ENCODE measurements at places on chromosomes 4 and X. TPM values are rescaled to one million over a fixed set of nuclear protein-coding genes. Genes with fewer than 3 reads are reported as not detected.

The ADGRA3 gene
- 13.7 TPM for polyA plus RNA-seq

The UCP1 gene
- polyA plus RNA-seq, result not detected

The NUP62CL gene
- 3.2 TPM for polyA plus RNA-seq

The EFHC2 gene
- 0.03 TPM for polyA plus RNA-seq

The SOX3 gene
- polyA plus RNA-seq, result not detected

The SGMS2 gene
- 0.86 TPM for polyA plus RNA-seq

The CNOT6L gene
- polyA plus RNA-seq, result 2.3 TPM

The ADH4 gene
- not detected for polyA plus RNA-seq

The SLC25A53 gene
- polyA plus RNA-seq, result 5.9 TPM

The GUCY1A1 gene
- 0.03 TPM for polyA plus RNA-seq

The AFAP1 gene
- 67.9 TPM for polyA plus RNA-seq

The AKAP4 gene
- not detected for polyA plus RNA-seq

The SPINK2 gene
- polyA plus RNA-seq, result not detected

The PCDH10 gene
- polyA plus RNA-seq, result 0.05 TPM

The ARHGAP6 gene
- polyA plus RNA-seq, result 0.16 TPM

The SLC49A3 gene
- 0.05 TPM for polyA plus RNA-seq

GRCh38 chr4:52052475-52052780, 1.3 kb downstream of the SPATA18 start:
- H3K27me3 ChIP-seq, result no peaks in the 10 kb centered on the region
- DNase-seq, result no peak
- no peak overlapping the region for H3K4me3 ChIP-seq
- no peaks in the 10 kb centered on the region for H3K4me1 ChIP-seq

- H3K4me3 ChIP-seq, result no peak overlapping the region
- no peaks in the 10 kb centered on the region for H3K36me3 ChIP-seq
- no peak for DNase-seq
- no peaks in the 10 kb centered on the region for H3K27me3 ChIP-seq
- no peak overlapping the region for H3K27ac ChIP-seq
- peaks cover 31% of the 10 kb centered on the region for H3K4me1 ChIP-seq
These were observed 1.0 kb upstream of the TMEM131L start for GRCh38 chr4:153465140-153465539.

GRCh38 chr4:17065821-17066220, 167.4 kb upstream of the LDB2 start:
- H3K36me3 ChIP-seq, result no peaks in the 10 kb centered on the region
- H3K4me1 ChIP-seq, result no peaks in the 10 kb centered on the region
- H3K27me3 ChIP-seq, result no peaks in the 10 kb centered on the region
- H3K4me3 ChIP-seq, result no peak overlapping the region

DNA sequence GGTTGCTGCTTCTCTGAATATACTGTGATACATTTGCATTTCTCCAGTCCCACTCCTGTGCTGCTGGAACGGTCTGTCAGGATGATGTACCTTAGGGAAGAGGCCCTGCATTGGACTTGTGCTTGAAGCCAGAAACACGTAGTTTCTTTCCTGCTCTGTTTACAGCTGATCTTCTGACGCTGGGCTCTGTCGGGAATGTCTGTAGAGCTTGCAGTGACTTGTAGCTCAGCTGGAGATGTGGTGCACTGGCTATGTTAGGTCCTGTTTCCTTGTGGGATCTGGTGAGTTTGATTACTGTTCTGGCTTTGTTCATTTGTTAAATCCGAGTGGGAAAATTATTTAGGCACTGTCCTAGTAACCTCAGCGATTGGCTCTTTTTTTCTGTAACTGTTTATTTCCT, 137.2 kb upstream of the WDR1 start:
- H3K36me3 ChIP-seq, result no peaks in the 10 kb centered on the region
- DNase-seq, result no peak
- no peak overlapping the region for H3K27ac ChIP-seq
- no peak overlapping the region for H3K4me3 ChIP-seq
- no peaks in the 10 kb centered on the region for H3K4me1 ChIP-seq
- H3K27me3 ChIP-seq, result no peaks in the 10 kb centered on the region

DNA sequence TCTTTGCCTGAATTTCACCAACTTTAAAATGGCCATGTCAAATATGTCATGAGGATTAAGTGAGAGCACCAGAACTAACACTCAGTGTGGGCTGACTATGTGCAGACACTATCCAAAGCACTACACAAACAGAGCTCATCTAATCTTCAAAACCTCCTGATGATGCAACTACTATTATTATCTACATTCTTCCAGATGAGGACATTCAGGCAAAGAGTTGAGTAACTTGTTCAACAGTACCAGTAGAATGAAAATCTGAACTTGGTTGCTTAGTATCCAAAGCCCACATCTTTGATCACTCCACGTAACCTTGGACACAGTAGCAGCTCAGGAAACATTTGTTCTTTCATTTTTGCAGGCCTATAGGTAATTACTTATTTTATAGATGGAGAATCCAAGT, 90.1 kb downstream of the ATP8A1 start:
- H3K27ac ChIP-seq, result no peak overlapping the region
- H3K27me3 ChIP-seq, result no peaks in the 10 kb centered on the region
- no peaks in the 10 kb centered on the region for H3K36me3 ChIP-seq
- peaks cover 11% of the 10 kb centered on the region for H3K4me1 ChIP-seq
- no peak for DNase-seq

DNA sequence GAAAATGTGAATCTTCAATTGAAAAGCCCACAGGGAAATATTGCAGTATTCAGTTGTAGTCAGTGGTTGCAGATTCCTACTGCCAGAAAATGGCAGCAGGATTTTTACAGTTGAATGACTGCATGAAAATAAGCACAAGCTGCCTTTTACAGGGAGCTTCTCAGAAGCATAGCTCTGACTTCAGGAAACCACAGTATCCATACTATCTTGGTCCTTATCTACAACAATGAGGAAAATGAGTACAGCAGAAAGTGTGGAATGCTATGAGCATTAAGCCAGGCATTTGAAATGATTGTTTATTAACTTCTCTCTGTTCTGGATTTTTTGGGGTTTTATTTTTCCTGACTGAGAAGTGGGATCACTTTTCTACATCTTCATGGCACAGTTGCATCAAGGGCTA, 34.6 kb upstream of the PRRG1 start:
- no peaks in the 10 kb centered on the region for H3K27me3 ChIP-seq
- no peak for DNase-seq
- no peaks in the 10 kb centered on the region for H3K4me1 ChIP-seq
- H3K4me3 ChIP-seq, result no peak overlapping the region

- peaks cover 32% of the 10 kb centered on the region for H3K4me1 ChIP-seq
- no peak overlapping the region for H3K4me3 ChIP-seq
- peak overlapping the region; percentile 77 for H3K27ac ChIP-seq
- no peaks in the 10 kb centered on the region for H3K27me3 ChIP-seq
These were observed 60.7 kb downstream of the ANTXR2 start for GRCh38 chr4:80012291-80012690.

DNA sequence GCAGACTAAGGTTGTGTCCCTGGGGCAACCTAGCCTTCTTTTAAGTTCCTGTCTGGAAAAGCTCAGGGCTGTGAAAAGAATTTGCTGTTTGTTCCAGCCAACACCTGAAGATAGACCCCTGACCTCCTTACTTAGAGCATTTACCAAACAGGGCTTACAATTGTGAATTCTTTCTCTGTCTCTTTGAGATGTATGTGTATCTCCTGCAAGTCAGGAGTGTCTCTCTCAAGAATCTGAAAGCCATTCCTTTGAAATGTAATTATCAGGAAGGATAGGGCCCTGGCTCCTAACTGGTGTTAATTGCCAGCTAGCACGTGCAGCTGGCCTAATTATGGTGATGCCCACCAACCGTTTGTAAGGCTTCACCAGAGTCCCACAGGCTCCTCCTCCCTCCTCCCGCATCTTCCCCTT, 18.2 kb downstream of the CCNG2 start:
- H3K4me1 ChIP-seq, result no peaks in the 10 kb centered on the region
- no peaks in the 10 kb centered on the region for H3K27me3 ChIP-seq
- no peak for DNase-seq

GRCh38 chr4:59936566-59936965, 1263.6 kb upstream of the ADGRL3 start:
- H3K4me1 ChIP-seq, result no peaks in the 10 kb centered on the region
- no peaks in the 10 kb centered on the region for H3K27me3 ChIP-seq
- DNase-seq, result no peak
- H3K4me3 ChIP-seq, result no peak overlapping the region

- no peaks in the 10 kb centered on the region for H3K27me3 ChIP-seq
- no peaks in the 10 kb centered on the region for H3K36me3 ChIP-seq
- H3K27ac ChIP-seq, result no peak overlapping the region
- H3K4me1 ChIP-seq, result no peaks in the 10 kb centered on the region
These were observed 2.1 kb downstream of the C4orf54 start for GRCh38 chr4:99655308-99656081.

GRCh38 chrX:131549011-131549410, 5.1 kb downstream of the OR13H1 start:
- no peak for DNase-seq
- H3K27me3 ChIP-seq, result no peaks in the 10 kb centered on the region
- H3K4me3 ChIP-seq, result no peak overlapping the region
- no peaks in the 10 kb centered on the region for H3K36me3 ChIP-seq

GRCh38 chr4:173367946-173368345, 2.8 kb upstream of the SAP30 start:
- peak overlapping the region; percentile 30 for H3K27ac ChIP-seq
- H3K4me3 ChIP-seq, result peak overlapping the region; percentile 8
- peaks cover 6% of the 10 kb centered on the region for H3K4me1 ChIP-seq
- H3K36me3 ChIP-seq, result no peaks in the 10 kb centered on the region
- no peak for DNase-seq
- H3K27me3 ChIP-seq, result no peaks in the 10 kb centered on the region

- no peaks in the 10 kb centered on the region for H3K36me3 ChIP-seq
- H3K4me1 ChIP-seq, result no peaks in the 10 kb centered on the region
- H3K27me3 ChIP-seq, result no peaks in the 10 kb centered on the region
- DNase-seq, result no peak
These were observed 125.5 kb downstream of the IL15 start for GRCh38 chr4:141761926-141762325.

DNA sequence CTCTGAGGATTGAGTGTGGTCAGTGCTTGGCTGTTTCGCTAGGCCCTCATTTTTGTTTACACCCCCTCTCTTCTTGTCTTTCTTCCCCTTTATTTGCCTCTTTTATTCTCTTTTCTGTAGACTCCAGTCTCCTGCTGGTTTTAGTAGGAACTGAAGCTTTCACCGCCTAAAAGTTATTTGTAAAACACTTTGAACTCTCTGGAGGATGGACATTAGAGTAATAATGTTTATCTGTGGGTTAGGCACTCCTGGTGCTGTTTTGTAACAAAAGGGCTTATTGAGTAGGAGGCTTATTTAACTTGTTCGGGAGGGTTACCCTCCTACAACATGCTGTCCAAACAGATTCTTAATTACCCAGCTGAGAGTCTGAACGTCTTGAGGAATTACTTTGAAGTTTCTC, 1.6 kb upstream of the ARHGAP10 start:
- H3K4me1 ChIP-seq, result peaks cover 18% of the 10 kb centered on the region
- H3K27ac ChIP-seq, result no peak overlapping the region
- H3K27me3 ChIP-seq, result no peaks in the 10 kb centered on the region
- no peak for DNase-seq
- no peak overlapping the region for H3K4me3 ChIP-seq
- H3K36me3 ChIP-seq, result no peaks in the 10 kb centered on the region

- H3K27ac ChIP-seq, result no peak overlapping the region
- no peak for DNase-seq
- H3K4me3 ChIP-seq, result no peak overlapping the region
- H3K36me3 ChIP-seq, result no peaks in the 10 kb centered on the region
These were observed 5.8 kb downstream of the UGT2B4 start for GRCh38 chr4:69489856-69490255.

DNA sequence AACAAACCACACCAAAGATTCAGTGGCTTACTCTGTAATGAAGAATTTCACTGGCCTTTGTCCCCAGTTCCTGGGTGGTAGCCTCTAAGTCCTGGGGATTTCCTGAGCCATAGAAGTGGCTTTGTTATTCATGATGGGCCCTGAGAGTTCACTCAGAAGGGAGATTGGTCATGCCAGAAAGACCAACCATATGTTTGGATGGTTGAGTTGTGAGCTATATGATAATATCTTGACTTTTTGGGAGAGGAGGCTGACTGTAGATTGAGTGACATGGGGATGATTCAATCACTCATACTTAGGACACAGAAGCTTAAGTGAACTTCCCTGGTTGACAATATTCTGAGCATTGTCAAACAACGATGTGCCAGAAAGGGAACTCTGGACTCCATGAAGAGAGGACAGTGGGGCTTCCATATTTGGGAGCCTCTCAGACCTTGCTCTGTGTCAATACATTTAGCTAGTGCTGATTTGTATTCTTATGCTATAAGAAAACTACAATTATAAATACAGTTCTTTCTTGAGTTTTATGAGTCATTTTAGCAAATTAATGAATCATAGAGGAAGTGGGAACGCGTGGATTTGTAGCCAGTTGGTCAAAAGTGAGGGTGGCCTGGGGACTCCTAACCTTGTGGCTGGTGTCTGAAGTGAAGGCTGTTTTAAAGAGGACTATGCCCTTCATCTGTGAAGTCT, 392.0 kb downstream of the GBA3 start:
- H3K4me1 ChIP-seq, result no peaks in the 10 kb centered on the region
- no peak for DNase-seq
- no peak overlapping the region for H3K27ac ChIP-seq
- H3K4me3 ChIP-seq, result no peak overlapping the region
- no peaks in the 10 kb centered on the region for H3K27me3 ChIP-seq

DNA sequence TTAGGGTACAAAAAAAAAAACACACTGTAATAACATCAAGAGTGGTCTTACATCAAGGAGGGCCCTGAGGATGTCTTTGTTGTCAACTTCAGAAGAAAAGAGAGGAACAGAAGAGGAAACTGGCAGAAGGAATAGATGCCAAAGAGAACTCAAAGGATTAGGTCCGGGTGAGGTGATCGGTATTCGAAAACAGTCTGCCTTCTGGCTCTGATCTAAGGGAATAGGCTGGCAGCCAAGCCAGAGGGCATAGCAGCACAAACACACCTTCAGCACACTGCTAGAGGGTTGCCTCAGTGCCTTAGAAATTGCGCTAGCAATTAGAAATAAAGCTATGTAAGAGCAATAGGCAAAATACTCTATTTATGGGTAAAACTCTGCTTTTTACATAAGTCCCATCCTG, 91.4 kb upstream of the TTC29 start:
- H3K27ac ChIP-seq, result no peak overlapping the region
- H3K4me3 ChIP-seq, result no peak overlapping the region
- no peaks in the 10 kb centered on the region for H3K4me1 ChIP-seq
- no peaks in the 10 kb centered on the region for H3K36me3 ChIP-seq
- H3K27me3 ChIP-seq, result peaks cover 11% of the 10 kb centered on the region

- no peak overlapping the region for H3K27ac ChIP-seq
- H3K4me3 ChIP-seq, result no peak overlapping the region
- no peaks in the 10 kb centered on the region for H3K27me3 ChIP-seq
- H3K36me3 ChIP-seq, result no peaks in the 10 kb centered on the region
These were observed 42.0 kb upstream of the IGSF1 start for GRCh38 chrX:131331152-131331551.

GRCh38 chr4:73803213-73803612, 33.3 kb upstream of the CXCL6 start:
- DNase-seq, result no peak
- H3K4me3 ChIP-seq, result no peak overlapping the region
- no peaks in the 10 kb centered on the region for H3K27me3 ChIP-seq
- no peaks in the 10 kb centered on the region for H3K36me3 ChIP-seq
- H3K4me1 ChIP-seq, result no peaks in the 10 kb centered on the region
